ENCODE measurements at places on chromosomes 3 and 15.

GRCh38 chr3:193732391-193732790, 139.4 kb downstream of the OPA1 start:
- no peak overlapping the region for H3K4me3 ChIP-seq
- no peaks in the 10 kb centered on the region for H3K36me3 ChIP-seq
- DNase-seq, result no peak
- no peak overlapping the region for H3K27ac ChIP-seq
- peaks cover 3% of the 10 kb centered on the region for H3K27me3 ChIP-seq

GRCh38 chr15:75648156-75649000, 666 bp downstream of the SNX33 start:
- H3K4me1 ChIP-seq, result peaks cover 41% of the 10 kb centered on the region
- peak overlapping the region; percentile 84 for H3K4me3 ChIP-seq
- no peak overlapping the region for H3K27ac ChIP-seq
- no peaks in the 10 kb centered on the region for H3K27me3 ChIP-seq
- no peaks in the 10 kb centered on the region for H3K36me3 ChIP-seq

GRCh38 chr3:69558912-69559311, 173.0 kb upstream of the FRMD4B start:
- no peak overlapping the region for H3K27ac ChIP-seq
- DNase-seq, result no peak
- no peak overlapping the region for H3K4me3 ChIP-seq

- H3K4me3 ChIP-seq, result no peak overlapping the region
- H3K36me3 ChIP-seq, result peaks cover 14% of the 10 kb centered on the region
- DNase-seq, result no peak
- H3K4me1 ChIP-seq, result no peaks in the 10 kb centered on the region
- no peaks in the 10 kb centered on the region for H3K27me3 ChIP-seq
Measured at GRCh38 chr15:56677271-56677670, 56.0 kb downstream of the ZNF280D start.

DNA sequence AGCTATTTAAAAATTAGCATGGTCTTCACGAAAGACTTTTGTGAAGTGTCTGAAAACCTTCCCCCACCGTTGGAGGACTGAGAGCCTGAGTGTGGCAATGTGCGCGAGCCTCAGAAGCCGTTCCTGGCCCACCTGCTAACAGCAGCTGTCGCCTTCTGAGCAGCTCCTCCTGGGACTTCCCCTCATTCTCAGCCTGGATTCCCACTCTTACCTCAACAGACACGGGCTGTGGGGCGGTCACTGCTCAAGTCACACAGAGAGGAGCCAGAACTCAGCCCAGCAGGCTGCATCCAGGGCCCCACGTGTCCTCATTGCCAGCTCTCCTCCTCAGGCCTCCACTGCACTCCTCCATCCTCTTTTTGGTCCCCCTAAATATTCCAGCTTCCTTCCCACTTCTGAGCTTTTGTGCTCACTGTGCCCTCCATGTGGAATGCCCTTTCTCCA, 7.8 kb downstream of the DNASE1L3 start:
- no peak overlapping the region for H3K27ac ChIP-seq
- H3K36me3 ChIP-seq, result no peaks in the 10 kb centered on the region
- H3K4me3 ChIP-seq, result no peak overlapping the region
- H3K27me3 ChIP-seq, result no peaks in the 10 kb centered on the region
- no peak for DNase-seq
- H3K4me1 ChIP-seq, result peaks cover 6% of the 10 kb centered on the region

GRCh38 chr3:71905426-71905825, 120.5 kb upstream of the PROK2 start:
- H3K36me3 ChIP-seq, result no peaks in the 10 kb centered on the region
- H3K27ac ChIP-seq, result no peak overlapping the region
- H3K4me1 ChIP-seq, result no peaks in the 10 kb centered on the region
- no peak for DNase-seq
- H3K27me3 ChIP-seq, result no peaks in the 10 kb centered on the region

DNA sequence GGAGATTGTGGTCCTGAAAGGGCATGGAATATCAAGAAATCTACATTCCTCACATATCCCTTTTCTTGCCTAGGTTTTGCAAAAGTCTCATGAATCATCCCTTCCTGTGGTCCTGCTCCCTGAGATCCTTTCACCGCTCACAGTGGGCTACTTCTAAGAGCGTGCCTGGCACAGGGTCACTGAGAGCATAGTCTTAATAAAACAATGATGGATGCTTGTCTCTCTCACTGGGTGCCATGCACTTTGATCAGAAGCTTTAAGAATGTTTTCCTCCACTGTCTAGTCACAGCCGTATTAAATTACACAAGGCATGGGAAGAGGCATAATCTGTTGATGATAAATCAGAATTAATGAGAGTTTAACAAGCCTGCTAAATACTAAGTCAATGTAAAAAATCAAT, 269.7 kb upstream of the ATP10A start:
- H3K4me1 ChIP-seq, result no peaks in the 10 kb centered on the region
- H3K27me3 ChIP-seq, result peaks cover 10% of the 10 kb centered on the region
- H3K4me3 ChIP-seq, result no peak overlapping the region

DNA sequence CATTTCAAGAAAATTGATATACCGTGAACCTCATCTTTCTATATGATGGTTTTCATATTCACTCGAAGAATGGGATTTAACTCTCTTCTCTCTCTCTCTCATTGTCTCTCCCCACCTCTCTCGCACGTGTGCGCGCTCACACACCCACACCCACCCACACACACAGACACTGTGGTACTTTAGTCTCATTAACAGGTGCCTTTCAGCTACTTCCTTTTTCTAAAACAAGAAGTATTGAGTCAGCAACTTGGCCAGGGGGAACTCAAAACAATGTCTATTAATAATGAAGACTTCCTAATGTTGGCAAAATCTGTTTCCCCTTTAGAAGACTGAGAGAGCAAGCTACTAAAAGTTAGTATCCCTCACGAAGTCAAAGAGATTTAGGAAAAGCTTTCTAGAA, 150.7 kb downstream of the TMCO5A start:
- no peak overlapping the region for H3K4me3 ChIP-seq
- no peak for DNase-seq
- H3K27ac ChIP-seq, result no peak overlapping the region
- no peaks in the 10 kb centered on the region for H3K36me3 ChIP-seq
- H3K4me1 ChIP-seq, result no peaks in the 10 kb centered on the region
- H3K27me3 ChIP-seq, result no peaks in the 10 kb centered on the region

DNA sequence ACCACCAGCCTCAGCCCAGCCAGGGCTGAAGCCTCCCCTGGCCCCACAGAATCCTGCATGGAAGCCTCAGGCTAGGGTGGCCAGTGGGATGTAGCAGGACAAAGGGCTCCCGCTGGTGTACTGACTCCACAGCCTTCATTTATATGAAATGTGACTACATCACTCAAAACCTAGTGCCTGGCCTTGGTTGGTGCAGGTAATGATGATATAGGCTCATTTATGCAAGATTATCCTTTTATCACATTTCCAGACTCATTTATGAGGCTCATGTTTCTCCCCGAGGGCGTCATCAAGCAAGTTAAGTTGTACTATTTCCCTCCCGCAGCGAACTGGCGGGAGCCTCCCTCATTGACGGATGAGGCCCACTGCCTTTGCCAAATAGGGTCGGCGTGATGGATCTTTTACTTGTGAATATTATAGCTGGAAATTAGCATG, 179.1 kb upstream of the SMAD3 start:
- H3K36me3 ChIP-seq, result no peaks in the 10 kb centered on the region
- H3K27me3 ChIP-seq, result peaks cover 6% of the 10 kb centered on the region
- H3K4me3 ChIP-seq, result no peak overlapping the region
- no peak for DNase-seq

DNA sequence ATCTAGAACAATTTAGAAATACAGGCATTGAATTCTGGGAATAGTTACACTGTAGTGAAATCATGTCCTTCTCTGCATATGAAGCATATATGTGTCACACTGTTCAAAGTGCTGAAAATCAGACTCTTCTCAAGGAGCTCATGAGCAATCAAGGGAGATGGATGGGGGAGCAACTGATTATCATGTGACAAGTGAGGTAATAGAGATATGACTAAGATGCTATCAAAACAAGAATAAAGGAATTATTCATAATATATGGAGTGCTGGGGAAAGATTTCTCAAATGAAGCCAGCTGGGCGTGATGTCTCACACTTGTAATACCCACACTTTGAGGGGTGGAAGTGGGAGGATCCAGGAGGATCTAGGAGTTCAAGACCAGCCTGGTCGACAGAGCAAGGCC, 74.9 kb upstream of the CHRNB4 start:
- H3K4me1 ChIP-seq, result no peaks in the 10 kb centered on the region
- no peak for DNase-seq
- H3K4me3 ChIP-seq, result no peak overlapping the region
- H3K27ac ChIP-seq, result no peak overlapping the region
- H3K36me3 ChIP-seq, result no peaks in the 10 kb centered on the region

DNA sequence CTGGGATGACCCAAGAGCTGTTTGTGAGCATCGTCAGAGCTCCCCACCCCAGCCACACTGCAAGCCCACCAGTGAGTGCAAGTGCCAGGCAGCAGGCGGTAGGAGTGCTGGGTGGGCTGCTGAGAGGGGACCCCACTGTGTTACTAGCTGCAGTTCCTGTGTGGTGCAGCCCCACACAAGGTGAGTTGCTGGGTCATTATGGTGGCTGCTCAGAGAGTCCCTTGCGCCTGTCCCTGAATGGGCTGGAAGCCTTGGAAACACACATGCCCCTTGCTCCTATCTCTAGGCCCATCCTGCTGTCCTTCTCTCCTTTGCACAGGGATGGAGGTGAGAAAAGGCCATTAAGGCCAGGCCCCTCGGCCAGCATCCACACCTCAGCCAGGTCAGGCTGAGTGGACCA, 83.7 kb downstream of the SEC22A start:
- H3K36me3 ChIP-seq, result no peaks in the 10 kb centered on the region
- DNase-seq, result no peak

DNA sequence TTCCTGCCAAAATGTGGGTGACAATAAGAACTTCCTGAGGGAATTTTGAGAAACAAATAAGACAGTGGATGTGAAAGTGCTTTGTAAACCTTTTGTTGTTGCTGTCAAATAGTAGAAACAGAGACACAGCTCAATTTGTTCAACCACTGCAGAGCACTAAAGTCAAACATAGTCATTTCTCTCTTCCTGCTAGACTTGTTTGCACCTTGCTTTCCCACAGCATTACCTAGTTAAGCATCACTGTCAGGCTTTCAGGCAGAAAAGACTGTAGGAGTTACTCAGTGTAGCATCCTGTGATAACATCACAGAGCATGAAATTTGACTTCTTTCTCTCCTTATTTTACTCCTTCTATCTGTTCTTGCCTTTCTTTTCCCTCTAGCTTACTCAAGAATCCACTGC, 27.1 kb downstream of the SLC12A1 start:
- no peaks in the 10 kb centered on the region for H3K36me3 ChIP-seq
- no peaks in the 10 kb centered on the region for H3K27me3 ChIP-seq
- no peak for DNase-seq
- H3K27ac ChIP-seq, result no peak overlapping the region

- H3K4me3 ChIP-seq, result peak overlapping the region; percentile 28
- peaks cover 98% of the 10 kb centered on the region for H3K27me3 ChIP-seq
- no peaks in the 10 kb centered on the region for H3K36me3 ChIP-seq
- DNase-seq, result no peak
- H3K4me1 ChIP-seq, result peaks cover 26% of the 10 kb centered on the region
Measured at GRCh38 chr3:147413686-147414389, 4.7 kb downstream of the ZIC1 start.

- no peak overlapping the region for H3K27ac ChIP-seq
- no peaks in the 10 kb centered on the region for H3K36me3 ChIP-seq
- no peak overlapping the region for H3K4me3 ChIP-seq
- H3K27me3 ChIP-seq, result no peaks in the 10 kb centered on the region
Measured at GRCh38 chr3:89955156-89955555, 847.7 kb downstream of the EPHA3 start.

DNA sequence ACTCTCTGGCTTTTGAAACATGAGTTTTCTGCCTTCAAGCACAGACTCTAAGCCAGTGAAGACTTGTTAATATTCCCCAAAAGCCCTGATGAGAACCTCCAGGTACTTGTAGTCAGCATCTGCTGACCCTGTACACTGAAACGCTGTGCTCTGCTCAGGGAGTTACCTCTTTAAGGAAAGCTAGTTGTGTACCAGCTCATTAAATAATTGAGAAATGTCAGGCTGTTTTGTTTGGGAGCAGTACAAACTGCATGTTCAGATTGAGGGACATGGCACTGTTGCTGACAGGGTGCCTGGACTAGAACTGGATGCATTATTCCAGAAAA, 21.7 kb downstream of the UPK1B start:
- no peak for DNase-seq
- no peaks in the 10 kb centered on the region for H3K4me1 ChIP-seq
- no peak overlapping the region for H3K27ac ChIP-seq
- no peak overlapping the region for H3K4me3 ChIP-seq
- no peaks in the 10 kb centered on the region for H3K36me3 ChIP-seq
- no peaks in the 10 kb centered on the region for H3K27me3 ChIP-seq

GRCh38 chr3:132006605-132007204, 28.1 kb downstream of the CPNE4 start:
- no peaks in the 10 kb centered on the region for H3K36me3 ChIP-seq
- DNase-seq, result peak; percentile 5
- H3K4me1 ChIP-seq, result no peaks in the 10 kb centered on the region
- H3K4me3 ChIP-seq, result no peak overlapping the region
- H3K27ac ChIP-seq, result no peak overlapping the region

DNA sequence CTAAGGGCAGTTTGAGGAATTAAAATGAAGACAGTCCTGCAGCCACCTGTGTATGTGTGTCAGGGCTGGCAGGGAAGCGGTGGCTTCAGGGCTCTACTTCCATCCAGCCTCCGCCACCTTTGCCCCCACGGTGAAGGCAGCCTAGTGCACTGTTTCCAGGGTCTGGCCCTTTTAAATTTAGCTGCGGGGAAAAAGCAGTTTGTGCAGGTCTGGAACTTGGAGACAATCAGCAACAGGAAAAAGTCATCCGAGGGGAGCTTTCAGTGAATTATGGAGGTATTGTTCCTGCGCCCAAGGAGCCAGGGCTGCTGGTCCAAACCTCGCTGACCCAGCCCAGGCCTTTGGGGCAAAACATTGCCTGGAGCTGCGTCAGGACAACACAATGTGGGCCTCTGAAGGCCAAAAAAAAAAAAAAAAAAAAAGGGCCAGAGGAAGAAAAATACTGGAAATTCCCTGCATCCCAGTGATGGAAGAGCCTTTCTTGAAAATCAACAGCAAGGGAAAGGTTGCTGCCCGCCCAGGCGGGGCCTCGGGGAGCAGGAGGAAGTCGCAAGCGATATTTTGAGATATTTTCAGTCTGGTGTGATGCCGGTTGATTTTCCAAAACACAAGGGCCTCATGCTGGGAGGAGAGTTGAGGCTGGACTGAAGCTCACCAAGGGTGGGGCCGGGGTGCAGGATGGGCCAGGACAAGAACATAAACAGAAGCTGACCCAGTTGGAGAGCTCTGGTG, 25.5 kb upstream of the FGD5 start:
- no peaks in the 10 kb centered on the region for H3K36me3 ChIP-seq
- H3K27me3 ChIP-seq, result peaks cover 3% of the 10 kb centered on the region
- H3K4me3 ChIP-seq, result no peak overlapping the region
- no peak for DNase-seq
- H3K4me1 ChIP-seq, result peaks cover 3% of the 10 kb centered on the region
- H3K27ac ChIP-seq, result no peak overlapping the region

- H3K27ac ChIP-seq, result no peak overlapping the region
- DNase-seq, result no peak
- H3K4me1 ChIP-seq, result no peaks in the 10 kb centered on the region
- H3K27me3 ChIP-seq, result no peaks in the 10 kb centered on the region
- H3K4me3 ChIP-seq, result no peak overlapping the region
Measured at GRCh38 chr3:40719660-40720287, 195.0 kb downstream of the ZNF621 start.

- no peak overlapping the region for H3K4me3 ChIP-seq
- no peaks in the 10 kb centered on the region for H3K27me3 ChIP-seq
- no peak overlapping the region for H3K27ac ChIP-seq
- no peaks in the 10 kb centered on the region for H3K4me1 ChIP-seq
- no peaks in the 10 kb centered on the region for H3K36me3 ChIP-seq
Measured at GRCh38 chr3:78277220-78277619, 1237.3 kb downstream of the ROBO2 start.

All from CD4-positive, alpha-beta T cell (primary cell).